Stimulated activated CD4-positive, alpha-beta T cell treated with anti-CD3 and anti-CD28 coated beads, Interleukin-12 subunit alpha, Interleukin-12 subunit beta, amount 100 ng/mL, for 48 hours (primary cell): ENCODE measurements at places on chromosomes 13 and 19.

DNA sequence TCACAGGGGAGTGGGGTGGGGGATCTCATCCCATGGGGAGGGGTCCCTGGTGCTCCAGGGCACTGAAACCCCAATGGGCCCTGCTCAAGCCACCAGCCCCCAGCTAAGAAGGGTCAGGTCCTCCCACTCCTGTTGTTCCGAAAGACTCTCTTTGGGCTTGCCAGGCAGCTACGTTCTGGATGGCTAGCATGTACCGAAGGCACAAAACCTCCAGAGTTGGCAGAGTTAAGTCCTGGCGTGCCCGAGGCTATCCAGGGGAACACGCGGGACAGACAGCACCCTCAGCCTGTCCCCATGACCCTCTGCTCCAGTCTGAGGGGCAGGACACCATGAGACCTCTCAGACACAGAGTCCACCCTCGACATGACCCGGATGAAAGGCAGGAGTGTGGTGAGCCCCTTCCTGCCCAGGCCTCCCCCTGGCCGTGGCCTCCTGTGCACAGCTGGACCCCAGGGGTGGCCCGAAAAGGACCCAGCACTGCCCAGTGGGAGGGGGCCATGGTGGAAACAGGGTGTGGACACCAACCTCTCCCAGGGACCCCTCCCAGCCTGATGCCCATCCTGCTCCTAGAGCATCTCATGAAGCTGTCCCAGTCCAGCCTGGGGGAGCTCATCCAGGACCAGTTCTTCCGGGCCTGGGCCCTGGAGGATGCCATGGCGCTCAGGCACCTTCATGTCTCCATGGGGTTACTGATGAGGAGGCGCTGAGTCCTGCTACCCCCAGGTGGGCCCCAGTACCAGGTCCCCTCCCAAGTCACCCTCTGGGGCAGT lies 53.0 kb upstream of the TPM4 start:
- no peak for DNase-seq

DNA sequence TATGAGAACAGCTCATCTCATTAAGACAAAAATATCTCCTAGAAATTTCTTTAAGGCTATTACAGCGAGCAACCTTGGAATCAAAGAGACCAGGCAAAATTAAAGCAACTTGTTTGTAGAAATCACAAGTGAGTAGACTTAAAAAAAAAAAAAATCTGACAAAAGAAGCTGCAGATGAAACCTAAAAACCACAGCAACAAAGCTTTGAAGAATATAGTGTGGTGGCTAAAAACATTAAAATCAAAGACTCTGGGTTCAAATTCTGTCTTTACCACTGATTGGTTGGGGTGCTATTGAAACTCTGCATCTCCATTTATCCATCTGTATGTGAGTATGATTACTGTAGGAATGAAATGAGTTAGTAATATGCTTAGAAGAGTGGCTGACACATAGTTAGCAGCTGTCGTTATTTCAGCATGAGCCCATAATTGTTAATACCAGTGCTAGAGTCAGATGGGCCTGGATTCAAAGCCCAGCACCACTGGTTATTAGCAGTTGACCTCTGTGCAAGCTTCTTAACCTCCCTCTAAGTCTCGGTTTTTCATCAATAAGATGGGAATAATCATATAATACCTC lies 157.6 kb downstream of the FOXO1 start:
- no peak for DNase-seq

- no peak for DNase-seq
These were observed 631.7 kb upstream of the SGCG start for GRCh38 chr13:22549126-22549525.

- DNase-seq, result no peak
These were observed 102.5 kb upstream of the ZNF536 start for GRCh38 chr19:30269638-30270037.

DNA sequence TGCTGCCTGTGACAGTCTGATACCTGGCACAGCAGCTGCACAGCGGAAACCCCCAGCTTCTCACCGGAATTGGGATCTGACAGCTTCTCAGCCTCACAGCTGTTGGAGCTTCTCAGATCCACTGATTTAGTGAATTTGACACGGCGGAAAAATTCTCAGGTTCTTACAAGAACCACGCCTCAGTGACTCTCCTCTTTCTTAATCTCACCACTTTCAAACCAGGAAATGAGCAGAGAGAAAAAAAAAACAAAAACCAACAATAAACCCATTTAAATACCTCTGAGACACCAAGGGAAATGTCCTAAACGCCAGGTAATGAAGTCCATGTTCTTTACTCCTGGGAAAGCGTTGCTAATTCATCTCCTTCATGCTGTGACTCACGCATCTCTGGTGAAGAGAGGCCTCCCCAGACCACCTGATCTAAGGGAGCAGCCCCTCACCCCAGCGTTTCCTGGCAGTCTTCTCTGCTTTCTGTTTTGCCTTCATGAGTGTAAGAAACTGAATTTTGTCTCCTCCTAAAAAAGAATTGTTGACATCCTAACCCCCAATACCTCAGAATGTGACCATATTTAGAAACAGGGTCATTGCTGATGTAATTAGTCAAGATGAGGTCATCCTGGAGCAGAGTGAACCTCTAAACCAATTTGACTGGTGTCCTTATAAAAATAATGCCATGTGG lies 15.9 kb upstream of the IZUMO2 start:
- no peak for DNase-seq

GRCh38 chr19:49355909-49356353 lies 6.3 kb downstream of the TEAD2 start:
- DNase-seq, result no peak

DNA sequence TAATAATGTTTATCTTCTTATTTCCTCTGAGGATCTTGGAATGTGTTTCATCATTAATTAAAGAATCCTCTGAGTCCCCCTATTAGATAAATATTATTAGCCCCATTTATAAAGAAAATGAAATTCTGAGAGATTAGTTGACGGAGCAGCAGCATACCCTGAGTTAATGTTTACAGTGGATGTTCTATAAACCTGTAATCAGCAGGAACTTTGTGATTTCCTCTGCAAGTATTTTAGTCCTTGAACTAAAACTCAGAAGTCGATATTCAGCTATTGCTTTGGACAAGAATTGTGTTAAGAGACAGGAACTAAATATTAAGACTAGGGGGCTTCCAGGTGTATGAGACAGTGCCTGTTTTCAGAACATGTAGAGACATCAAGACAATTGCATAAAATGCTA lies 243.3 kb downstream of the DCT start:
- DNase-seq, result no peak

GRCh38 chr13:82370316-82370715 lies 1512.0 kb downstream of the SLITRK1 start:
- no peak for DNase-seq

GRCh38 chr19:43622070-43622469 lies 2.6 kb upstream of the ZNF428 start:
- DNase-seq, result no peak

DNA sequence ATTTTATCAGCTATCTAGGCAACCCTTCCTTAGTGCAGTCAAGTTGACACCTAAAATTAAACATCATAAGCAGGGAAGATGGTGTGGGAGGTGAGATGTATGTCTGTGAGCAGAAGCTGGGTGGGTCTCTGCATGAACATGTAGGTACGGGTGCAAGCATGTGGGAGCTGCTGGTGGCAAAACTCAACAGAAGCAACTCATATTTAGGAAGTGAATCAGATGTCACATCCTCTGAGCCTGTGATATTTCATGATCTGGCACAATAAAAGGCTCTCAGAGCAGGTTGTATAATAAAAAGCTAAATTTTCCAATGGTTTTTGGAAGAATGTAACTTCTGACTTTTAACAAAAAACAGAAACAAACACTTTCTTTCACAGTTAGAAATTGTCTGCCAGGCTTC lies 44.4 kb downstream of the C1QTNF9 start:
- no peak for DNase-seq

DNA sequence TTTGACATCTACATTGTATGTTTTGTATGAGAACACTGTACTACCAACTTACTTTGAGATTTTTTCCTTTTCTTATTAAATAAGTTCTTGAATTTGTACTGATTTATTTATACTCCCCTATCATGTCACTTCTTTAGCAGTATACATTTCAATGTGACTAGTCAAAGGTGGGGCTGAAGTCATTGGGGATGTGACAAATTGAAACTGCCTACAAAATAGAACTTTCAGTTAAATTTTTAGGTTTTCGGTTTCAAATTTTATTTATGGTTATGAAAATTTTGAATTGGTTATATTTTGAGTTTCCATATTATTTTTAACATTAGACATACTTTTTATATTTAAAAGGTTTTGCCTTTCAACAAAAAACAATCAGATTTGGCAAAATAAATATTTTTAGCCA lies 221.6 kb downstream of the NBEA start:
- no peak for DNase-seq

GRCh38 chr13:47632311-47632710 lies 368.8 kb downstream of the SUCLA2 start:
- no peak for DNase-seq

DNA sequence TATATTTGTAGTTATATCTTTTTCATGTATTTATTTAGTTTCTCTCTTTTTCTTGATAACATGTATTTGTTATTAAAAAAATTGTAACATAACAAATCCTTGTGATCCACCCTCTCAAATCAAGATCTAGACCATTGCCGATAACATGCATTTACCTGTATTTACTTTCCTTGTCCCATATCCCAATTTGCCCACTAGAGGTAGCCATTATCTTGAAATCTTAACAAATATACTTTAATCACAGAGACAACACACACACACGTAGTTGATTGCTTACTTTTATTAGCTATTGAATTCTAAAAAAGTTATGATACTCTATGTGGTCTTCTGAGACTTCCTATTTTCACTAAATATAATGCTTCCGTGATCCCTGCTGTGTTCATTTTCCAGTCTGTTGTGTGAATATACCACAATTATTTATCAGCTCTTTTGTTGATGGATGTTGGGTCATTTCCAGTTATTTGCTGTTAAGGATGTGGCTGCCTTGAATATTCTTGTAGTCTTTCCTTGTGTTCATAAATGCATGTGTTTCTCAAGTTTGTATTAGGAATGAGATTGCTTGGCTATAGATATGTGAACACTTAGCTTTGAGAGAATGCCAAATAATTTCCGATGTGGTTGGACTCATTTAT lies 31.3 kb upstream of the ZMYM2 start:
- no peak for DNase-seq

DNA sequence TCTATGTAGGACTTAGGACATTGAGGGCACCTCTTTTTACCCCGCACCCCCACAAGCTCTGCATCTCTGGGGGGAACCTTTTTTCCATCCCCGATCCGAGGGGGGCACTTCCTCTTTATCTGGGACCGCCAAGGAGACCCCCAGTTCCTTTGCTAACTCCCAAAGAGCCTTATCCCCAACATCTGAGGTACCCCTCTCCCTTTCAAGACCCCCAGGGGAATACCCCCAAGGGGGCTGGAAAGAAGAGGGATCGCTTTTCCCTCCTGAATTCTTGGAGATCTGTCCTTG lies 1.1 kb downstream of the TNFSF9 start:
- no peak for DNase-seq

DNA sequence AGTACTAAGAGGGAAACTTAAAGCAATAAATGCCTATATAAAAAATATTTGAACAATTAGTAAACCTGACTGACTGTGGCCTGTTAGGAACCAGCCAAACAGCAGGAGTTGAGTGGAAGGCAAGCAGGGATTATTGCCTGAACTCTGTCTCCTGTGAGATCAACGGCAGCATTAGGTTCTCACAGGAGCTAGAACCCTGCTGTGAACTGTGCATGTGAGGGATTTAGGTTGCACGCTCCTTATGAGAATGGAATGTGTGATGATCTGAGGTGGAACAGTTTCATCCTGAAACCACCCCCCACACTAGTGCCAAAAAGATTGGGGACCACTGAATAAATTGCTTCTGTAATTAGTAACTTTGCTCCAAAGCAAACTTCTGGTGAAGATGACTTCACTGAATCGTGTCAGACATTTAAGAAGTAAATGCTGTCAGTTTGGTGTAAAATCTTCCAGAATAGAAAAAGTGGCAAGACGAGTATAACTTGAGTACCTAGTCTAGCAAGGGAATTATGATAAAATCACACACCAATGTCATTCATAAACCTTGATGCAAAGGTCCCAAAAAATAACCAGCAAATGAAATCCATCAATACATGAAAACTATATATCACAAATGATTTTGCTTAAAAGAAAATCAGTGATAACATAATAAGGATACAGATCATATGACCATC lies 53.8 kb downstream of the SLC6A16 start:
- DNase-seq, result no peak

DNA sequence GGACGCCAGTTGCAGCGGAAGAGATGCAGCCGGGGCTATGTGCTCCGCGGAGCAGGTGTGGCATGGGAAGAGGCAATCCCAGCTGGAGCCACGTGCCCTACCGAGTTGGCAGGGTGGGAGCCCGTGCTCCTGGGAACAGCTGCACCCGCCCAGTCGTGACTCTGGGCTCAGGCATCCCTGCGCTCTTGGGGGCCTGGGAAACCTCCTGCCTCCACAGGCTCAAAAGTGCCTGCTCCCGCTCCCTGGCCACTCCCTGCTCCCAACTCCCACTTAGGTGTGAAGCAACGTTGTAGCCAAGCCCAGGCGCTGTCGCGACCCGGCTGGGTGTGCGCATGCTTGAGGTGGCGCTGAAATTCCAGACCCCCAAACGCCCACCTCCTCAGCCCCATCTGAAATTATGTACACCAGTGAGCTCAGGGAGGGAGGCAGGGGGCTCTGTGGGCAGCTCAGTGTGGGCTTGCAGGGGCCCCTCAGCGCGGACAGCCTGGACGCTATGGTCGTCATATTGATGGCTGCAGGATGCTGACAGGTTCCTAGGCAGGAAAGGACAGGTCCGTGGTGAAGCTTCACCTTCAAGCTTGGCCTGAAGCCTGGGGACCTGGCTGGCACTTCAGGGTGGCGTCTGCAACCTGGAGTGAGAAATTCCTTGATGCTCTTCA lies 429.9 kb downstream of the SLITRK1 start:
- DNase-seq, result no peak

GRCh38 chr13:97110936-97111335 lies 111.2 kb upstream of the MBNL2 start:
- DNase-seq, result no peak

- DNase-seq, result no peak
These were observed 1.3 kb downstream of the SHISA7 start for GRCh38 chr19:55441692-55442321.

GRCh38 chr19:49642492-49643035 lies 555 bp downstream of the SCAF1 start:
- no peak for DNase-seq

DNA sequence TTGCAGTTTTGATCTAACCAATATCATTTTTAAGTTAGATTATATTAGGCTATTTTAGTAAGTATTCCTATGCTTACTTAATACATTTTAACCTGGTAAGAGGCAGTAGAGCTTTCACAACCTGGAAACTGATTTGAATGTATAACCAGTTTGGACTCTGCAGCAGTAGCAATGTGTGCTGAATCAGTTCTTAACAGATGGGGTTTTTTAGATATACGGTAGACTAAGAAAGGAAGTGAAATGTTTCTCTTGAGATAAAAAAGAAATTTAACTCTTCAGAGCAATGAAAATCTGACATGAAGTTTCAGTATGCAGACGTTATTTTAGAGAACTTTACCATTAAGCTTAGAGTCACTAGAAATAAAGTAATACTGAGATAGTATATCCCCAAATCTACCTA lies 2.7 kb downstream of the NBEA start:
- no peak for DNase-seq

DNA sequence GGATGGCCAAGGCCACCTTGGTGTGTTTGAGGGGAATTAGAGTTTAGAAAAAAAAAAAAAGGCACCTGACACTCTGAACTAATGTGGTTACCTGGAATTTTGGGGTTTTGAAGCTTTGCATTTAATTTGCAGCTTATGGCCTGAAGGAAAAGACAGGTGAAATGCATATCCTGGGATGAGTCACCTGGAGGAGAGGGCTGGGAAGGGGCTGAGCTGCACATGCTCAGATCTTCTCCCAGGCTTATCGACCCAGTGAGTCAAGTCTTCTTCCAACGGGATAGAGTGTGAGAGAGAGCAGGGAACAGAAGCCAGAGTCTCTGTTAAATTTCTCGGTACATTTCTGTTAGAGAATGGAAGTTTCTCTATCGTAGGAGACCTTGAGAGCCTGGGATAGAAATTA lies 29.7 kb upstream of the ALOX5AP start:
- DNase-seq, result no peak
